Stimulated activated CD8-positive, alpha-beta memory T cell treated with anti-CD3 and anti-CD28 coated beads, Interleukin-4, amount 100 ng/mL, for 4 hours (primary cell): ENCODE measurements at places on chromosomes 11 and 22.

GRCh38 chr22:42280140-42280539, 9.7 kb upstream of the TCF20 start:
- DNase-seq: no peak

DNA sequence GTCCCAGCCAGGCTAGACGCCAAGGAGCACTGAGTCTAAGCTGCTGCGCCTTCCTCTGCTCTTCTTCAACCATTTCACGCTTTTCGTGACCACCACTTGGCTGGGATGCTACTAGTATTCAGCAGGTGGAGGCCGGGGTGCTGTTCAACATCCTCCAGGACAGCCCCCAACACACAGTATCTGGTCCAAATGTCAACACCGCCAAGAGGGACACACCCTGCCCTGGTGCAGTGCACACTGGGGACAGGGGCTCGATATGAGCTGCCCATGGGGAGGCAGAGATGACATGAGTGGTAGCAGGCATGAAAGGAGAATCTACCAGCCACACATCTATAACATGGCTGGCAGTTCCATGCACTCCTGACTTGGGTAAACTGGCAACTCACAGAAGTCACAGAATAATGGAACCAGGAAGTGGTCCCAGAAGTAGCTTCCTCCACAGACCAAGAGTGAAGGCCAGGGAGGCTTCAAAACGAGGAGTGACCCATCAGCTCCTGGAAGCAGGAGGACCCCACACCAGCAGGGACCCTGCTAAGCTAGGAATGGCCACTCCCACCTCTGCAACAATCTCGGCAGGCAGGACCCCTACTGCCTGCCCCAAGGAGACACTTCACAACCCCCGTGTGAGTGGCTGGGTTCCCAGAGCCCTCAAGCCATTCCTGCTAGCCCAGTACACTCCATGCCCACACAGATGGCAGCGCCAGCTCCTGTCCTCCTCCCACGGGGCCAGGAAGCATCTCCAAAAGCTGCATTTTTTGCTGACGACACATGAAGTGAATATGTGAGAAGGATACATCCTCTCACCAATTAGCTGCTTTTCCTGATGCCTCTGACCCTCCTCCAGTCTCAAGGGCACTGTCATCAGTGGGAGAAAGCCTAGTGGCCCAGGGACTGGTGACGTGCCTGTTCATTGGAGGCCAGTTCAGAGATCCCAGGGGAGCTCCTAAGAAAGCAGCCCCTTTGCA, 78.8 kb downstream of the DGCR2 start:
- no peak for DNase-seq

GRCh38 chr11:113871336-113871735, 4.0 kb downstream of the USP28 start:
- DNase-seq: no peak

DNA sequence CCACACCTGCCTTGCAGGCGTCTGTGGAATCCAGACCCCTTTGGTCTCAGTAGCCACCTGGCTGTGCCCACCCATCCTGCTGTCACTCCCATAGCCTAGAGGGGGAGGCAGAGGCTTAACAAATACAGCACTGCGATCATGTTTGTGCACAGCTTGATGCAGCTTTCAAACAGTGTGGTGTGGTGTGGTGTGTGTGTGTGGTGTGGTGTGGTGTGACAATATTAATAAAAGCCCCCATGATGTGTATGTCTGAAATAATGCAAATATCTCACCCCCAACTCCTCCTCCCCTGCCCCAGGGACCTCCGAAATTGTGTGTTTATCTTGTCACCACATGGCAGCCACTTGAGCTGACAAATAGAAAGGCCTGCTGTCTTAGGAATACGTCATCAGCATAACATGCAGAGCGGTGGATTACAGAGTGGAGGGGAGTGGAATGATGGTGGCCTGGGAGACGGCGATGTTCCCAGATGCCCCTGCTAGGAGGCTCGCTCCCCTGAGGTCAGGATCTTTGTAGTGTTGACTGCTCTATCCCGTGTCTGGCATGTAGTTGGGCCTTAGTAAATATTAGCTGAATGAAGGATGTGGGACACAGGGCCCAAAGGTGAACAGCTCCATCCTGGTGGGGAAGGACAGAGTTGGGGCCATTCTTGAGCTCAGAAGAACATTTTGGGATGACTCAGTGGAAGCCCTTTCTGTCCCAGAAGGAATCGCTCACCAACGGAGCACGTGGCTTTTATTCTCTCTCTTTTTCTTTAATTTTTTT, 2.8 kb downstream of the PDXP start:
- DNase-seq: no peak

DNA sequence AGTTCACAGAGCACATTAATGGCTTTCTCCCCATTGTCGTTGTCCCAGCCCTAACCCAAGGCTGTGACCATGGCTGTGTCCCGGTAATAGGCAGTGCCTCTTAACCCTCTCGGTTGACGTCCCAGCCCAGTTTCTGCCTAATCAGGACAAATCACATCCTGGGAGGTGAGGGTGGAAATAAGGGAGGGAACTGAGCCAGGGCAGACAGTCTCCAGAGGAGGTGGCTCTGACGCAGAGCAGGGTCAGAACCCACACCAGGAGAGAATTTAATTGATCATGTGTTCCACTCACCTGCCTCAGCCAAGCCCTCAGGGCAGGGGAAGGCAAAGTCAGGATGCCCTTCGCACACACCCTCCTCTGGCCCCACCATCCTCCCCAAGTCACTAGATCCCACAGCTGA, 17.0 kb downstream of the SLC43A1 start:
- no peak for DNase-seq
